ENCODE measurements at places on chromosomes 13 and 19. TPM values are rescaled to one million over a fixed set of nuclear protein-coding genes. Genes with fewer than 3 reads are reported as not detected.

MEDAG gene
- not detected for total RNA-seq

TBXA2R gene
- 0.92 TPM for total RNA-seq

MYO16 gene
- total RNA-seq: not detected

TNFRSF19 gene
- total RNA-seq: 0.08 TPM

KIR2DL3 gene
- total RNA-seq: not detected

SELENOW gene
- 118 TPM for total RNA-seq

C1QTNF9B gene
- total RNA-seq: not detected

LGI4 gene
- total RNA-seq: 0.40 TPM

NBEA gene
- 0.29 TPM for total RNA-seq

SIGLEC9 gene
- total RNA-seq: 0.27 TPM

ZNF30 gene
- 4.0 TPM for total RNA-seq

CLEC17A gene
- total RNA-seq: not detected

KLK7 gene
- not detected for total RNA-seq

CGB1 gene
- total RNA-seq: not detected

SLC25A15 gene
- total RNA-seq: 15.5 TPM

PALM3 gene
- total RNA-seq: not detected

YJEFN3 gene
- total RNA-seq: 13.2 TPM

ISYNA1 gene
- total RNA-seq: 10.7 TPM

KLK8 gene
- not detected for total RNA-seq

NCCRP1 gene
- not detected for total RNA-seq

STK11 gene
- 71.7 TPM for total RNA-seq

GGACT gene
- total RNA-seq: 4.7 TPM

FCER2 gene
- 0.23 TPM for total RNA-seq

IFNL1 gene
- total RNA-seq: not detected

PGLYRP1 gene
- total RNA-seq: not detected

SLC5A5 gene
- total RNA-seq: 2.2 TPM

NDUFA11 gene
- 207 TPM for total RNA-seq

ZNF780A gene
- 24.5 TPM for total RNA-seq

RXFP2 gene
- not detected for total RNA-seq

MAB21L1 gene
- not detected for total RNA-seq

GPC6 gene
- total RNA-seq: not detected

METTL21C gene
- not detected for total RNA-seq

CYP2S1 gene
- total RNA-seq: 0.27 TPM

MISP gene
- not detected for total RNA-seq

GRIK5 gene
- total RNA-seq: 0.65 TPM

NAA16 gene
- 42.0 TPM for total RNA-seq

ZNF814 gene
- total RNA-seq: 20.9 TPM

GNA15 gene
- total RNA-seq: 23.6 TPM

TUBB4A gene
- 1.2 TPM for total RNA-seq

ATXN8OS gene
- total RNA-seq: not detected

KLK5 gene
- total RNA-seq: not detected

PRR19 gene
- total RNA-seq: 0.54 TPM

IL12RB1 gene
- 81.8 TPM for total RNA-seq

MATK gene
- total RNA-seq: 18.3 TPM
